ENCODE measurements at places on chromosomes 13 and 19.
A peak's percentile ranks its signal among the peaks of the same experiment; 100 is the strongest.

DNA sequence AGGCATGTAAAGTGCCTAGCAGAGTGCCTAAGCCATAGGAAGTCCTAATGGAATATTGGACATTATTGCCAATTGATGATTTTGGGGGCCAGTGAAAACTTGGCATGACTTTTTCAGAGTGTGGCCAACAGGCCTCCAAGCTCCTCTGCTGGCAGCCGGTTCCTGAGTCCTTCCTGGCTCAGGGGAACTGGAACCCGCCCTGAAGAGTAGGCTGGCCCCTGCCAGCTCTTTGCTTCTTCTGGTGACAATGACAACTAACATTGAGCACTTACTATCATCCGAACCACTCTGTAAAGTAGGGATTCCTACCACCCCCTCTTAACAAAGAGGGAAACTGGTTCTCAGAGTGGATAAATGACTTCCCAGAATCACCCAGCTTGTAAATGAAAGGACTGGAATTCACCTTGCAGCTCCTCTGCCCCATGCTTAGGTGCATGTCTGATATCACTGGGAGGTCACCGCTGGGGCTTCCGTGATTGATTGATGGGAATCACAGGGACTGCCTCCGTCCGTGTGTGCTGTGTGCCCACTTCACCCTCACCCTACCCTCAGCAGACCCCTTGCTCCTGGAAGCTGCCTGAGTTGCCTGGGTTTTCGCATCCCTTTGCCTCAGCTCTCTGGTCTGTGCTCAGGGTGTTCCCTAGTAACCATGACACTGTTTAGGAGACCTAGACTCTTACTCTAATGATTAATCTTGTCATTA lies 50.6 kb downstream of the TNFRSF19 start:
- DNase-seq, result no peak

- DNase-seq, result no peak
Measured at GRCh38 chr13:111852725-111853518, 214.0 kb upstream of the SOX1 start.

DNA sequence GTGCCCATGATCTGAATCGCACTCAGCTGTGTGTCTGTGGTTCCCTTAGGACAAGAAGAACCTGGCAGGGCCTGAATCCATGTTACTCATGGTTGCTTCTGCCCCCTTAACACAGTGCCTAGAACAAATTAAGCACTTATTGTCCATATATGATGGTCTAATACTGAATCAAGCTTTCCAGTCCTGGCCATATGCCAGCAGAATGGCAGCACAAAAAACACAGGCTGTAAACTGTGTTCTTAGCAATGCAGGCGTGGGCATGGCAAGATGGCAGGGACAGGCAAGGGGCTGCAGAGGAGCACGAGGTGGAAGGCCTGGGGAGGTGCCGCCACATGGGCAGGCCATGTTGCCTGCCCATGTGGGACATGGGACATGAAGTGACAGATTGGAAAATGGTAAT lies 68.2 kb downstream of the LATS2 start:
- DNase-seq, result no peak

GRCh38 chr13:109667056-109667455 lies 119.3 kb downstream of the IRS2 start:
- DNase-seq, result no peak

GRCh38 chr19:20103091-20103740 lies 25.4 kb downstream of the ZNF90 start:
- DNase-seq, result no peak

- no peak for DNase-seq
Measured at GRCh38 chr13:67372868-67373464, 142.8 kb upstream of the PCDH9 start.

DNA sequence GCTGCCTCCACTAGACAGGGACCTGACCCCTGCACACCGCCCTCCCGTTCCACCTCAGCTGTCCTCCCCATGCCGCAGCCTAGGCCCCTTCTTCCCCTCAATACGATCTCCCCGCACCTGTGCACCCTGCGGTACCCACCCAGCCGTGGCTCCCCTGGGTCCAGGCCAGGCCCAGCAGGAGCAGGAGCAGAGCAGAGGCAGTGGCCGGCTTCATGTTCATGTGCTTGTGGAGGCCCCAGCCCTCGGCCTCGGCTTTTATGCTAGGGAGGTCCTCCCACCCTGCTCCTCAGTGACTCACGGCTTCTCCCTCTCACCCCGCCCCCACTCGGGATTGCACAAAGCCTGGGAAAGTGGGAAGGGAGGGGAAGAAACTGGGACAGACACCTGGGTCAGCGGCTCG lies 11.4 kb upstream of the KRTDAP start:
- DNase-seq, result no peak

DNA sequence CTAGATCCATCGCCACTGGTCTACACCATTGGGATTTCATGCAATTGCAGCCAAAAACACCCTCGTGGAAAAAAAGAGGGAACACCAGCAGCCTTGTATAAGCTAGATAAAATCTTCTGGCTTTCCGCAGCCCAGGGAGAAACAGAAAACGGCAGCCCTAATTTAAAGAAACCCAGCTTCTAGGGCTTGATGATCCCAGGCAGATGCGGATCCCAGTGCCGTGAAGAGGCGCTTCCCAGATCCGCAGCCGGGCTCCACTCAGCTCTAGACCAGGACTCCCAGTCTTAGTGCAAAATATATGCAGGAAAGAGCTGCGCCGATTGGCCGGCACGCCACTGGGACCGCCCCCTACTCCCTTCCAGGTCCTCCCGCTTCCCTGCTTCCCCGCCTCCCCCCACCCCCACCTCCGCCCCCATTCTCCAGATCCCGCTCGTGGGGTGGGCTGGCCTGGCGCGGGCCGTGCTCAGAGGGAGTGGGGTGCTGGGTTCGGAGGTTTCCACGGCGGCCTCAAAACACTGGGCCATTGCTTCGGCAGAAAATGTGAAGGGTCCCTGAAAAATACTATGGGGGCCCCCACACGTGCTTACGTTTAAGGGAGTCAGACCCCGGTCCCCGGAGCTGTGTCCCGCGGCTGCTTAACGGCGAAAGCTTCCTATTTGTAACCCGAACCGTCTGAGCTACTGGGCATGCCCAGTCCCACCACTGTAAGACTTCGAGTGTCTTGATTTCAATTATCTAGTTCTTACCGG lies 63.1 kb downstream of the SERP2 start:
- DNase-seq, result peak; percentile 9

GRCh38 chr13:40974460-40975407 lies 44.4 kb downstream of the ELF1 start:
- no peak for DNase-seq

DNA sequence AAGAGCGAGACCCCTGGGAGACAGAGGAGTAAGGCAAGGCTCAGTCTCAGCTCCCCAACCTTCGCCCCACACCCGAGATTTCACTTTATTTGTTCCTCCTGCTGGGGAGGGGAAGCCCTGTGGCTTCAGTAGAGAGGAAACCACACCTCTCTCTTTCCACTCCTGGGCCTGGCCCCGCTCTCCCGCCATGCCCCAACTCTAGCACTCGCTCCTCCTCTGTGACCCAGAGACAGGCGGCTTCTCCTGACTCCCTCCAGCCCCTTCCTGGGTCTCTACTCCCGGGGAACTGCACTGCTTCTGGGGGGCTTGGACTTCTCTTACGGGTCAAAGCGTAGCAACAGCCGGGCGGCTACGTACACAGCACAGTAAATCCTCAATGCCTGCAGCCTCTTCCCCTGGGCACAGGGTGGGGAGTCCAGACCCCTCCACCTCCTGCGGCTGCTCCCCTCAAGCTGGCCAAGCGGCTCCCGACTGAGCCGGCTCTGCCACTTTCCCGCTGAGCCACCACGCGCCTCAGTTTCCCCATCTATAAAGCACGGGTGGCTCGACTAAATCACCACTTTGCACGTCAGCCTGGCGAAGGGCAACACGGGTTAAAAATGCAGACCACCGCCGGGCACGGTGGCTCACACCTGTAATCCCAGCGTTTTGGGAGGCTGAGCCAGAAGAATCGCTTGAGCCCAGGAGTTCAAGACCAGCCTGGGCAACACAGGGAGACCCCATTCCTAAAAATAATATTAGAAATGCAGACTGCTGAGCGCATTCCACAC lies 1.4 kb downstream of the RNF126 start:
- peak; percentile 55 for DNase-seq

- DNase-seq, result no peak
Measured at GRCh38 chr13:61900033-61900432, 484.4 kb upstream of the PCDH20 start.

DNA sequence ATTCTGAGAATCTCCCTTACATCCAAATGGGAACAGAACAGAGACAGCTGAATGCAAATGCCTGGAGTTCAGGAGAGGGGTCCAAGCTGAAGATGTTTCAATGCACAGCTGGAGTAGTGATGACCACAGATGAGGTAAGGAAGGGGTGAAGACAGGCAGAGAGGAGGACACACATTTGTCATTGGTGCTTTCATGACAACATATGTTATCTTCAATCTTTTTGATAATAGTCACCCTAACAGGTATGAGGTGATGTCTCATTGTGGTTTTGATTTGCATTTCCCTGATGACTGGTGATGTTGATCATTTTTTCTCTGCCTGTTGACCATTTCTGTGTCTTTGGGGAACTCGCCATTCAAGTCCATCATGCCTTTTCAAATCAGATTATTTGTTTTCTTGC lies 19.2 kb downstream of the SIGLEC7 start:
- DNase-seq, result no peak

Data from stimulated activated CD8-positive, alpha-beta memory T cell treated with anti-CD3 and anti-CD28 coated beads, Interleukin-12 subunit alpha, Interleukin-12 subunit beta, amount 100 ng/mL, for 1 hour (primary cell).